NCI-H1694 (cell line): ENCODE measurements at places on chromosomes 6 and 20.

DNA sequence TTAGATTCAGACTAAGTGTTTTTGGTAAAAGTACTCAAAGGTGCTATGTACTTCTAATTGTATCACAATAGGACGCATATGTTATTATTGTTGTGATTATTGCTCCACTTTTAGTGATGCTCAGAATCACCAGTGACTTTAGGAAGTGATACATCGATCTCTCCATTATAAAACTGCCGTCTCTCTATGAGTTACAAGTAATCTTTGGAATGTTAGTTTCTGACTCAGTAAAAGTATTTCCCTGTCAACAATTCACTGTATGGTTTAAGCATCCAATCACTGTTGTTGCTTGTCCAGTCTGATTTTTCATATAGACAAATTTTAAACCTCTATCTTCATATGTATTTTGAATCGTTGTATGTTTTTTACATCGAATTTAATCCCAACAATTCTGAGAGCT, 9.4 kb downstream of the DCBLD1 start:
- DNase-seq: no peak

GRCh38 chr6:97778290-97779038, 495.4 kb upstream of the MMS22L start:
- DNase-seq: no peak

DNA sequence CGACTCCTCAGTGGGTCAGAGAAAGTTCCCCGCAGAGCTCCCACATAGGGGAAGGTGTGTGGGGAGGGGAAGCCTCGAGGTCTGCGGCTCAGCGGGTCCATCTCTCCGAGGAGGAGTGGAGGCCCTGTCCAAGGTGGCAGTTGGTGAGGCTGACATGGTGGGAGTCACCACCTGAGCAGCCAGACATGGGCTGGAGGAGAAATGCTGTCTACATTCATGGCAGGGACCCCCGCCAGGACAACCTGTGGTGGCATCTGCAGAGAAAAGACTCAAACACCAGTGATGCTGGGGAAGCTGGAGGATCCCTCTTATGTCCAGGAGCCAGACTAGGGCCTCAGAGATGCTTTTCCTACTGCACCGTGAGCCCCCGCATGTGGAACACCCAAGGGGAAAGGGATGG, 49.8 kb downstream of the BMP7 start:
- no peak for DNase-seq

GRCh38 chr6:169518451-169518850, 183.4 kb downstream of the WDR27 start:
- DNase-seq: no peak

GRCh38 chr6:91667596-91667995, 1080.7 kb upstream of the MAP3K7 start:
- DNase-seq: no peak

DNA sequence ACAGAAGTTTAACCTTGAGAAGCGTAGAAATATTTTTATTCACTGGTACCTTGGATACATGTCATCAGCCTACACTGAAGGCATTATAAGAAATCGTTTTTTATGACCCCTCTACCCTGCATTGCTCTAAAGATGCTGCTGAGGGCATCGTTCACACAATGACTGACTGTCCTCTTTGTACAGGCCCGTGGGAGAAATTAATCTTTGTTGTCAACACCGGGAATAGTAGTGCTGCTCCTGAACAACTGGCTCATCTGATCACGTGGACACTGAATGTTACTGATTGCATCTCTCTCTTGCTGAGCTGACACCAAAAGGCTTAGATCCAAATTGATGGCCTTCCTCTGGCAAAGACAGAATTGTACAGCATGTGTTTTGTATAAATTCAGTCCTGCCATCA, 157.1 kb upstream of the SMLR1 start:
- DNase-seq: no peak

DNA sequence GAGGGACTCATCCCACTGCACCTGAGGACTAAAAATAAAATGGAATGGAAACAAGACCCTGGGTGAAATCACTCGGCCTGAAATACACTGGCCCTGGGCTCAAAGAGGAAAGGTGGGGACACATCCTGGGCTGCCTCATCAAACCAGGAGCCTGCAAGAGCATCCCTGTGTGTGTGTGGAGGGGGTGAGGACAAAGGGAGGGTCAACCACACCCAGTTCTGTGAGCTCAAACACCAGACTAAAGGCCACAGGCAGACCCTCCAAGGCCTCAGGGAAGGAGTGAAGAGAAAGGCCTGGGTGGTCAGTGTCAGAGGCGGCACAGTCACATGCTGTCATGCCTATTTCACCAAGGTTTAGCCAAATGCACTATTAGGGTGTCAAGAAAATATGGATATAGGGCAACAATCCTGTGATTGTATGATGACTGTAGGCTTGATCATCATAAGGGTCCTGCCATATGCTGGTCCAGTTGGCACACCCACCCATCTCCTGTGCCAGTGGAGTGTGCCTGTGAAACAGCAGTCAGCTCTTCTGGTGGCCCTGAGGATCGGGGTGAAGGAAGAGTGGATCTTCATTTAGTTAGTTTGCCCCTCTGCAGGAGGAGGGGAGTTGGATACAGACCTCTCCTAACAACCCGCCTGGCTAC, 28.9 kb downstream of the SRSF3 start:
- DNase-seq: no peak

GRCh38 chr20:32333181-32333987, 24.7 kb upstream of the ASXL1 start:
- no peak for DNase-seq

DNA sequence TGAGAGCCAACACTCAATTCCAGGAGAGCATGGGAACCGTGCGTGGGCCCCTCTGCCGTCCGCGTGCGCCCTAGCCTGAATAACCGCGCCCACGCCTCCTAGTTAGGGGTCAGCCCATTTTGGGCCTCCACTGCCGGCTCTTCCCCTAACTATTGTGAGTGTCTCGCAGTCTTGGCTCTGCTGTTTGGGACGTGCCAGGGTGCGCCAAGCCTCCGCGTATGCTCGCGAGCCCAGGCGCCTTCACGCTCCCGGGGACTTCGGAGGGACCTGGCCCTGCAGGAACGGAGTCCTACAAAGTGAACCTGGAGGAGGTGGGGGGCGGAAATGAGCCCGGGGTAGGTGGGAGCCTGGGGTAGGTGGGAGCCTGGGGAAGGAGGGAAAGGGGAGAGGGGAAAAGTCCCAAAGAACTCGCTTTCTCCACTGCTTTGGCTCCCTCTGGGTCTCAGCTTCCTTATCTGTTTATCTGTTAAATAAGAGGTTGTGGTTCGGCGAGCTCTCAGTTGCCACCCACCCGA, 873 bp upstream of the GCM2 start:
- no peak for DNase-seq

DNA sequence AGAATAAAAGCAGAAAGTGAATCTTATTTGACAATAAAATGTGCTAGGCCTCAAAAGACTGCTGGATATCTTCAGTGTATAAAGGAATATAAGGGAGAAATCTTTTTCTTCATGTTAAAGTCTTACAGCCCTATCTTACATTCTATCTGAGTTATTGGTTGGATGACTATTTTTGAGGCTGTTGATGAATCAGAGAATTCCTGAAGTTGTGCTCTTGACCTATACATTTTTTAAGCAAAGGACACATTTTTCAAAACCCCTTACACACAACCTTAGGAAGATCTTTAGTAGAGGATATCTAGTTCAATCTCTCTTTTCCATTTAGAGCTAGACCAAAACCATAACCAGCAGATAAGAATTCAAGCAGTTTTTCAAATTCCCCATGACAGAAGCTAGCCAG, 10.9 kb upstream of the CGA start:
- DNase-seq: no peak

DNA sequence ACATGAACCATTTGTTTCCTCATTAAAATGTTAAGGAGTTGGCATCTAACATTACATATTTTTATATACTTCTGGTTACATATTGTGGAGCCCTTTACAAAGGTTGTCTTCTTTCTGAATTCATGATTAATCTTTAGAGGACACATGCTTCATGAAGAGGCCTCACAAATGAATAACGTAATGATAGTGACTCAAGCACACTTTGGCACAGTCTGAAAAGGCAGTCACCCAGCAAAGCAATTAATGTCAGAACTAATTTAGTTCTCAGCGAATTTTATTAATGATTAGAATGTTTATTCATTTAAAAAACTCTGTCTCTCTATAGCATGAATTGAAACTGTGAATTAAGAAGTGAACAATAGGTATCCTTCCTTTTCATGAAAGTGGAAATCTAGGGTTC, 854.2 kb downstream of the PHF3 start:
- DNase-seq: no peak

DNA sequence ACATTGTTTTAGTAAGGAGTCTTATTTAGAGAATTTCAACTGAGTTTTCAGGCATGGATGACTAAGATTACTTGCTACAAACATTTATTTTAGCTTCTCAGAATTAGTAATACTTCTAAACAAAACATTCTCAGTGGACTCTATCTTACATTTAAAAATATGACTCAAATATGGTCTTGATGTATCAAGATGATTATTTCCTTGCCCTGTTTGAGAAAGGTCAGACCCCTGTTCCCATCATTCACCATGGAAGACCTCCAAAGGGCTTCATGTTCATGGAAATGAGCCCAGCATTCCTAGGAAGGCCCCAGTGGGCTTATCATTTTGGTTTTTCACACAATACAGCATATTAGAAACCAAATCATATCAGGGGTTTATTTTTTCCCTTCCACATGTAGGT, 24.6 kb upstream of the TRPC4AP start:
- no peak for DNase-seq

- no peak for DNase-seq
These were observed 11.7 kb downstream of the TSPYL1 start for GRCh38 chr6:116267836-116268588.

DNA sequence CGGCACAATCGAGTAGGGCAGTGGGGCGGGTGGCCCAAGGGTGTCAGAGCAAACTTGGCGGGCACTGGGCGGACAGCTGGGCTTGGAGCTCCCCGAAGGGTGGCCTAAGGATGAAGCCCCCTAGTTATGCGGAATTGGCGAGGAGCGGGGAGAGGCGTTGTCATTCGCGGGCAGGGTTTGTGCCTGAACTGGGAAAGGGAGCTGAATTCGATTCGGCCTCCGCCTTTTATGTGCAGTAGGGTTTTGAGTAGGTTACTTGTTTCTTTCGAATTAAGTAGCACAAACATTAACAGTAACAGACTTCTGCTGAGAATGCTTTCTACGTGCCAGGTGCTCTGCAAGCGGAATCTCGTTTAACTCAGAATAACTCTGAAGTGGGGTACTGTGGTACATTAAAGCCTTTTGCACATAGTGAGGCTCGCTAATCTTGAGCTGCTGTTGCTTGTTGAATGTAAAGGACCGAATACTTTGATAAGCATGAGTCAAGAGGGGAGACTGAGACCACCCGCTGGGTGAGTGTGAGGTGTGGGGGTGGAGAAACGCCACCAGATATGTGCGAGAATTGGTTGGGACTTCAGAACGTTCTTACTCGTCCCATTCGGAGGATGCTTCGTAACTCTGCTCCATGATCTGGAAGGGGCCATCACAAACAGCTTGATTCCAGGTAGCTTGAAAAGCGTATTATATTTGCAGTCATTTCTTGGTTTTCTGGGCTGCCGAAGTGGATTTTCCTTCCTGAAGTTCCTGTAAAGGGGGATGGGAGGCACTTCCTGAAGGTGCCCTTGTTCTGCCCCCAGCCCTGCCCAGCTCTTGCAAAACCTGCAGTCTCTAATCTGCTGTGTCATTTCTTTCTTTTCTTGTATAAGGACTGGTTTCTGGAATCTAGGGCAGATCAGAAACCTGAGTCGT, 833 bp downstream of the RAB5IF start:
- no peak for DNase-seq

DNA sequence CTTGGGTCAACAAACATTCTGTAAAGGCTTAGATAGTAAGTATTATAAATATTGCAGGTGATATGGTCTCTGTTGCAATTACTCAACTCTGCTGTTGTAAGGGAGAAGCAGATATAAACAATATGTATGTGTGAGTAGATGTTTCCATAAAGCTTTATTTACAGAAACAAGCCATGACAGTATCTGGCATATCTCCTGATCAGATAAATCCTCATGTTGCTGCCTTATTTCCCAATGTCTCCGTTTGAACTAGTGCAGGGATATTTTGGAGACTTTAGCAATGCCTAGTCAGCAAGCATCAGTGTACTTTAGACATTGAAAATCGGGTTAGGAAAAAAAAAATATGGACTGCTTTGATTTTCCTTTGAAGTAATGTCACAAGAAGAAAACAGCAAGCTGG, 96.1 kb downstream of the LAMA2 start:
- no peak for DNase-seq

DNA sequence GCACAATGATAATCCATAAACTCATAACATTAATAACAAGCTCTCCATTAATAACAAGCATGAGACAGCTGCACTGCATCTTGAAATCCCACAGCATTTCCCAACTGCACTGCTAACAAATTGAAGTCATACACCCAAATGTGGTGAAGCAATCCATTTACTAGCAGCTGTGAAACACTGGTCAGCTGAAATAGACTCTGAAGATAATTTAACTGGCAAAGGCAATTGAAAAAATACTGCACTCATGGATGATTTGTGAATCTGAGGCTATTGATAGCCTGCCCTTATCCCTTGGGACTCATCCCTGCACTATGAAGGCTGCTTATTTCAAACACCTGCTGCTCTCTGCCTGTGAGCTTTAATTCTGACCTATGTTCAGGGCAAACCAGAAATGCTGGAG, 49.1 kb upstream of the PLCB1 start:
- DNase-seq: no peak

DNA sequence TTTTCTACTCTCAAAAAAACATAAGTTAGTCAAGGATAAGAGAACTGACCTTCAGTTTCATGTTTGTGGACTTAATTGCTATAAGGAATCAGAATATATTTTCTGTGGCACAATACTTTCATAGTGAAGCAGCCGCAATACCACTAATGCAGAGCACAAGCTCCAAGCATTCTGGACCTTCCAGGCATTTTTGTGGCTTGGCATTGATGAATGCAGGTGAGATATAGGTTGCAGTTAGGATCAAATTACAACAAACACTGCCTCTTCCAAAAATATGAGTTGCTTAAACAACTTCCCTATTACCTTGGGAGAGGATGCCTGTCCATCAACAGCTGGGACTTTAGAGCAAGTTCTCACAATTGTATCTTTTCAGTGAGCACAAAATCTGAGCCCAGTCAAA, 162.8 kb upstream of the RSPO3 start:
- no peak for DNase-seq

DNA sequence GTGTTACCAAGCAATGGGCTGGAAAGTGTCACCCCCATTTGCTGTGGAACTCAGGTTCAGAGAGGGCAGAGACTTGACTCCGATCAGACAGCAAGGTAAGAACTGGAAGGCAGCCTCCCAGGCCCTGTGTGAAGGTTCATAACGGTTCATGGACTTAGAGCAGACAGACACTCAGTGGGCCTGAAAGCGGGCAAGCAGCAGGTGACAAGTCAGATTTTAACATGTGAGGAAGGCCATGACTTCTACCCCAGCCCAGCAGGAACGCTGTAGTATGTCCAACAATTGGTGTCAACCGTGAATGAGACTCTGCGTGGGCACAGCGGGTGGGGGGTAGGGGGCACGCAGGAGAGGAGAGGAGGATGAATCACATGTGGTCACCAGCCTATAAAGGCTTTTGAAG, 217.6 kb upstream of the SNX9 start:
- no peak for DNase-seq
